ENCODE measurements at places on chromosomes 2 and 18.

GRCh38 chr2:127000937-127001336 lies 102.2 kb downstream of the TEX51 start:
- no peak for DNase-seq

GRCh38 chr18:46716827-46717226 lies 40.0 kb downstream of the ST8SIA5 start:
- DNase-seq: no peak

GRCh38 chr2:205323929-205324328 lies 358.4 kb upstream of the NRP2 start:
- no peak for DNase-seq

- DNase-seq: no peak
Observed at GRCh38 chr18:66078925-66079800, 328.4 kb downstream of the CDH7 start.

DNA sequence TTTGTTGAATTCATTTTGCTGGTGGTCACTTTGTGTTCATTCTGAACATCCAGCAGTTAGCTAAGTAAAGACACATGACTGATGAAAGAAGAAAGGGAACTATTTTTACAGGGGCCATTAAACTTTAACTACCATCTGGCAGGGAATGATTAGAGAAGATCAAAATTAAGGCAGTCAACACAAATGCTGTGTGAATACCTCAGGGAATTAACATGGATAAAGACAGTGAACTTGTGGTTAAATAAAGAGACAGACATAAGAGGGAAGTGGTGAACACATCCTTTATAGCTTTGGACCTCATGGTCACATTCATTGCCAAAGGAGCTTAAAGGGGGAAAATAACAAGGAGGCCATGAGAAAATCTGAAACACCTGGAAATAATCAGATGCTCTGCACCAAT lies 52.6 kb upstream of the ATP5MC3 start:
- DNase-seq: no peak

- DNase-seq: no peak
Observed at GRCh38 chr2:2107141-2107540, 223.9 kb downstream of the MYT1L start.

DNA sequence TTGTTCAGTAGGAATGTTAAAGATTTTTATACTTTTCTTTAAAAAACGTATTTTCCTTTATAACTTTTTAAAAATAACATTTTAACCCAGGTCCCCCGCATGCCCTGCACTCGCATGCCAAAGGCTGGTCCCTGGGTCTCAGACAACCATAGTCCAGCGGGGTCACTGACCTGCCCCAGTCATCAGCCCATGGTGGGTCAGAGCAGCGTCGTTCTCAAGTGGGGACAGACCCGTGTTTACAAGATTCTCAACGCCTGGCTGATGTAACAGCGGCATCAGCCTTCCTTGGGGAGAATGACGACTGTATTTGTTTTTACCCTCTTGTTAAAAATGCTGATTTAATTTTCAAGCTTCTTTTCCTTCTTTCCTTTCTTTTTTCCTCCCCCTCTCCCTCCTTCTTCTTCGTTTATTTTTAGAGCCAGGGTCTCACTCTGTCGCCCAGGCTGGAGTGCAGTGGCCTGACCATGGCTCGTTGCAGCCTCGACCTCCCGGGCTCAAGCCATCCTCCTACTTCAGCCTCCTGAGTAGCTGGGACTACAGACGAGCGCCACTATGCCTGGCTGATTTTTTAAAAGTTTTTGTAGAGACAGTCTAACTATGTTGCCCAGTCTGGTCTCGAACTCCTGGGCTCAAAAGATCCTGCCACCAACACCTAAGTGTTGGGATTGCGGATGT lies 1.0 kb upstream of the EFHD1 start:
- no peak for DNase-seq

GRCh38 chr18:1505856-1506255 lies 601.2 kb downstream of the ADCYAP1 start:
- DNase-seq: no peak

- DNase-seq: no peak
Observed at GRCh38 chr18:26772691-26773090, 92.8 kb downstream of the AQP4 start.

DNA sequence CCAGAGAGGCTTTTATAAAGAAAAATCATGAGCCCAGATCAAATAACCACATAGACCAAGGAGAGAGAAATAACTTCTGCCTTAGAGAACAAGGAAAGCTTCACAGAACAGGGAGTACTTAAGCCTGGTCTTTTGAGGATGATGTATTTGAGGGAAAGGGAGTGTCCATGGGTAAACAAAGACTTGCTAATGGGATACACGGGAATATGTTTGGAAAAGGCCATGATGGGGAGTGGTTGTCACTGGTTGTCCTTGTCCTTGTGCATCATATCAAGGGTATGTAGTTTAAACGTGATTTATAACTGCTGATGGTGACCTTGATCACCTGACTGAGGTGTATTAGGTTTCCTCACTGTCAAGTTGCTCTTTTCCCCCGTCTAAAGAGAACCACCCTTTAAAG lies 169.9 kb downstream of the FAM210A start:
- no peak for DNase-seq

GRCh38 chr2:100142393-100142792 lies at the start of gene AFF3:
TSS of gene AFF3 (minus strand) at chr2:100142590. CDS start at chr2:100104454, 38,136 bp downstream.
- DNase-seq: no peak

DNA sequence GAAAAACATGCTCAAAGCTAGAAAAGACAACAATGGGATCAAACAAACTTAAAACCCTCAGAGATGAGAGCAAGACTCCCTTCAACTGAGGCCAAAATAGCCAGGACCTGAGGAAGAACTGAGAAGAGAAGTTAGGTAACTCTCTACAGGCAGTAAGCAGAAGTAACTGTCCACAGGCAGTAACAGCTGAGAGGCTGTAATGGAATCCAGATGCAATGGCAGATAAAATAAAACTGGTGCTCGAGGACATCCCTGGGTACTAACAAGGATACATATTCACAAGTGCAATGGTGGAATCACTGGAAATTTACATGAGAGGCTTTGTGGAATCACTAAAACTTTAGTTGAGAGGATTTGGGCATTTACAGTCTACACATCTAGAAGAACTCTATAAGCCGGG lies 30.4 kb upstream of the C2orf66 start:
- DNase-seq: no peak

GRCh38 chr2:68083346-68083745 lies 20.5 kb upstream of the C1D start:
- DNase-seq: no peak

- DNase-seq: no peak
Observed at GRCh38 chr2:78245394-78246135, 723.4 kb upstream of the LRRTM4 start.

- no peak for DNase-seq
Observed at GRCh38 chr2:51693640-51694039, 661.7 kb upstream of the NRXN1 start.

- no peak for DNase-seq
Observed at GRCh38 chr18:24959051-24959476, 392.9 kb downstream of the ZNF521 start.

DNA sequence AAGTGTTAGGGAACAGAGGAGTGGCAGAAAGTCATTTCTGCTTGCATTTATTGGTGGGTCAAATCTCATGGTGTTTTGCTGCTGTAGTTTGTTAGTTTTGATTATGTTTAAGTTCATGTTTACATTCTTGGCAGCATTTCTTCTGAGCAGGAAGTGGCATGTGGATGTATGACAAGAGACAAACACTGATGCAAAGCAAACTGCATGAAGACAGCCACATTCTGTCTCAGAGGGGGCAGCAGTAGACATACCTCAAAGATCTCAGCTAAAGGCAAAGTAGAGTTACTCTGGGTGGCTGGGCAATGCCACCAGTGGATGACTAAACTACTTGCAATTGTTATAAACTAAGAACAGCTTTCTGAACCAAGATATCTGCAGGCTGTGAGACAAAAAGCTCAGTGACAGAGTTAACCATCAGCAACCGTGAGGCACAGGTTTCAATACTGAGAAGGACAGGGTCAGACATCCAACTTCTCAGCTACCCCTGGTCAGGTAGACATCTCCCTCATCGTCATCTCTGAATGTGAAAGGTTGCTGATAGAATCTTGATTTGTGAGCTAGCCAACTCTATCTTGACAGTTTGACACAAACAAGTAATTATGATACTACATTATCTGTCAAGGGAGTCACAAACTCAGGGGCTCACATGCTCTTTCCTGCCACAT lies 16.4 kb downstream of the GALNT3 start:
- DNase-seq: no peak

GRCh38 chr18:45730832-45731575 lies 7.0 kb downstream of the SLC14A1 start:
- DNase-seq: no peak

DNA sequence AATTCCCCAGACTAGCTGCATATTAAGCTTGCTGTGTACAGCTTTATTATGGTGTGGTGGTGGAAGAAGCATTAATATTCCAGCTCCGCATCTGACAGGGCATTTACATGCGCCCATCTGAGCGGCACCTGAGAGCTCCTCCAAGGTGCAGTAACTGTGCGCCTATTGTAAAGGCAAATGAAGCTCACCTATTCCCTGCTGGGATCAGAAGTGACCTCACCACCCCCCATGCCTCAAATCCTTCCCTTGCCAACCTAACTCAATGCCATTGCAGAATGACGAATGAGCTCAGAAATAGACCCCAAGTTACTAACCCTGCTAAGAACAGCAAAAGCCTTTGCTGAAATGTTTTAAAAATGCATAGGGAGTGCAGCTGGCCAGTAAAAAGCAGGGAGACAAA lies 14.3 kb downstream of the BCL11A start:
- no peak for DNase-seq

DNA sequence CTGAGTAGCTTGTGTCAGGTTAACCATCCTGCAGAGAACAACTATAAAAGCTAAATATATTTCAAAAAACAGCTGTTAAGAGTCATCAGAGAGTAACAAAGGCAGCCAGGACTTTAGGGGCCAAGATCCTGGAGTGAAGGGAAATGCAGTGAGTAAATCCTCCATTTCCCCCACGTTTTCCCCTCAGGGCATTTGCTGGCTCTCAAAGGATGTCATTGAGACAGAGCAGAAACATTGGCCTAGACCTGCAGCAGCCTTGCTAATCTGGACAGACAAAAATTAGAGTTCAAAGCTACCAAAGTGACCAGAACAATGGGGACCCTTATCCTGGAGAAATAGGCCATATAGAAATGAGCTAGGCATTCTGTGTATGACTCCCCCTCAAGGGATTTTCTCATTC lies 21.1 kb upstream of the KLHL29 start:
- DNase-seq: no peak

- no peak for DNase-seq
Observed at GRCh38 chr2:232871835-232872736, 2.0 kb downstream of the SNORC start.

GRCh38 chr2:163155279-163155883 lies 316.8 kb upstream of the KCNH7 start:
- no peak for DNase-seq

- no peak for DNase-seq
Observed at GRCh38 chr18:55607773-55608172, 19.8 kb upstream of the TCF4 start.

GRCh38 chr2:10987439-10987838 lies 75.7 kb downstream of the KCNF1 start:
- no peak for DNase-seq

- no peak for DNase-seq
Observed at GRCh38 chr2:180203972-180204371, 196.9 kb upstream of the CWC22 start.

DNA sequence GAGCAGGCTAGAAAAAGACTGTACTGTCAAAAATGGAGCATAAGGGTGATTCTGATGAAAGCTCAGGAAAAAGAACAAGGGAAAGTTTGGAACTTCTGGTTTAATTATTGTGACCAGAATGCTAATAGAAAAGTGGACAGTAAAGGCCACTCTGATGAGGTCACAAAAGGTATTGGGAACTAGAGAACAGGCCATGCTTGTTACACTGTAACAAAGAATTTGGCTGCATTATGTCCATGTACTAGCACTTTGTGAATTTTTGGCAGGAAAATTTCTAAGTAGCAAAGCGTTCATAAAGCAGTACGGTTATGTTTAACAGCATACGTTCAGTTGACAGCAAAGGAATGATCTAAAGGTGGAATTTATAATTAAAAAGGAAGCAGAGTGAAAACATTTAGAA lies 418.6 kb downstream of the TRIB2 start:
- DNase-seq: no peak

DNA sequence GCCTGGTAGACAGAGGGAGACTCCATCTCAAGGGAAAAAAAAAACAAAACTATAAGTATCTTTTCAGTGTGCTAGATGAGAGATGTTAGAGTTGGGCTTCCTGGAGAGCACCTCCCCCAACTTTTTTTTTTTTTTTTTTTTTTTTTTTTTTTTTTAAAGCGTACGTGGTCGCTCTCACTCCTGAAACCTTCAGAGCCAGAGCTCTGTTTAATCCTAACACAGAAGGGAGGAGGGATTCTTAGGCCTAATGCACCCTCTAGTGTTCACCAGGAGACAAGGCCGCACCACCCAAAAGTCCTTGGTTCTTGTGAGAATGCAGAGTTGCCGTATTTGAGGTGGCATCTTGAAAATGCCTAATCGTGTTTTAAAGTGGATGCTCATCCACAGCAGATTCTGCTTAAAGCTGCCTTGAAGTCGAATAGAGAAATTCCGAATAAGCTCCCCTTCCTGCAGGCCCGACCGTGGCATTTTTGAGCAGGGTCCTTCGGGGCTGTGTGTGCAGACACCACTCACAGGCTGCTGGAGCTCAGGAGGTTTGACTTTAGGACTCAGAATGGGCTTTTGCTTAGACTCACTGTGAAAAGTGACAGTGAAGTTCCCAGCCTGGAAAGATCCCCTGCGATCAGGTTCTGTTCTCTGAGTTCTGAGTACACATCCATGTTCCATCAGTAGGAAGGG lies 252.6 kb downstream of the AGAP1 start:
- DNase-seq: no peak
